ENCODE measurements at places on chromosomes 12 and 14. TPM values are rescaled to one million over a fixed set of nuclear protein-coding genes. Genes with fewer than 3 reads are reported as not detected.

CLEC1A gene
- 2.4 TPM for total RNA-seq

FAM181A gene
- total RNA-seq = not detected

- no peaks in the 10 kb centered on the region for H3K27me3 ChIP-seq
- H3K27ac ChIP-seq = peak overlapping the region; percentile 79
- peaks cover 51% of the 10 kb centered on the region for H3K36me3 ChIP-seq
- peaks cover 46% of the 10 kb centered on the region for H3K4me1 ChIP-seq
- H3K4me3 ChIP-seq = no peak overlapping the region
Observed at GRCh38 chr12:6964605-6965025, 5.8 kb downstream of the PHB2 start.

- peak; percentile 4 for DNase-seq
- H3K36me3 ChIP-seq = peaks cover 2% of the 10 kb centered on the region
- H3K4me3 ChIP-seq = peak overlapping the region; percentile 90
Observed at GRCh38 chr14:34983786-34984185, 994 bp downstream of the SRP54 start.

DNA sequence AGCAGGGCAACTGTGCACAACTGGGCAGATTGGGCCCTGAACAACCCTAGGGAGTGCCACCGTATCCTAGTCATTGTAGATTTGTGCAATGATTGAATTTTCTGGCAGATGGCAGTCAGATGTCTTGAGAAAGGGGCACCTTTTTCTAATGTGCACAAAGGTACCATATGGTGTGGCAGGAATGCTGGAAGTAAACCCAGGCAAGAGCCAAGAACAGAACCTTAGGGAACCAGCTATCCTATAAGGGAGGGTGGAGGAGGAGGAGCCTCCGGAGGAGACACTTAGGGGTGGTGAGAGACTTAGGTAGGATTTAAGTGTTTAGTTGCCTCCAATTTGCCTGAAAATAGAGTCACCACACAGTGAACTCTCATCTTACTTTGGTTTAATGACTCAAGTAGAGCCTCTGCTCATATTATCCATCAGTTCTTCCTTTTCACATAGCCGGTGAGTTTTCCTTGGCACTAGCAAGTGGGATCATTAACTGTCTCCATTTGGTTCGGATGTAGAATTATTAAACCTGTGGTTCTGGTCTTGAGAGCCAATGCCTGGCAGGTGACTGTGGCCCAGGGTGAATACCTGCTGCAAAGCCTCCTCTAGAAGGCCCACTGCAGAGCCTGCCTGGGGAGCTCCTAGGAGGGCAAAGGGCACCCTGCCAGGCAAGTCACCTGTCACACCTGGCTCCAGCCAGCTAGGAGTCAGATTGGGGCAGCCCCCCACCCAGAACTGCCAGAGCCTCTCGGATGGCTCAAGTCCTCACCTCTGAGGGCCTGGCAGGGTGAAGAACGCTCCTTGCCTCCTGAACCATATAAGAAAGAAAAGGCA, 184.4 kb upstream of the HIF1A start:
- no peaks in the 10 kb centered on the region for H3K36me3 ChIP-seq
- H3K27ac ChIP-seq = no peak overlapping the region
- H3K27me3 ChIP-seq = no peaks in the 10 kb centered on the region
- no peak overlapping the region for H3K4me3 ChIP-seq
- H3K4me1 ChIP-seq = peaks cover 3% of the 10 kb centered on the region
- DNase-seq = no peak

Data from muscle of leg (tissue), 16 donors.